NCI-H1105 treated with DMSO at 0.1 percent for 48 hours (cell line): ENCODE measurements at places on chromosomes 2 and 18.

DNA sequence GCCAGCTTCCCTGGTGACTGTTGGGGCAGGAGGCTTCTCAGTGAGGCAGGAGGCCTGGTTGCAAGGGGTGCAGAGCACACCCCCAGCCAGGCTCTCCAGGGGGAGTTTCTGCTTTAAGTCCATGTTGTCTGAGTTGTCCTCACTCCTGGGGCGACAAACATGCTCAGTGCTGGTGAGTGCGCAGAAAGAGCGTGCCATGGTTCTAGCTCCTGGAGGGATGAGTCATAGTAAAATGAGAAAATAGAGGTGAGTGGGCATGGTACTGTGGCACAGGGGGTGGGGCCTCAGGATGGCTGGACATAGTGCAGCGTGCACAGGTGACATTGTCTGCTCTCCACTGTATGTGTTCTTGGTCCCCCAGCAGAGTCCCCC, 457.2 kb upstream of the HS6ST1 start:
- DNase-seq = no peak

DNA sequence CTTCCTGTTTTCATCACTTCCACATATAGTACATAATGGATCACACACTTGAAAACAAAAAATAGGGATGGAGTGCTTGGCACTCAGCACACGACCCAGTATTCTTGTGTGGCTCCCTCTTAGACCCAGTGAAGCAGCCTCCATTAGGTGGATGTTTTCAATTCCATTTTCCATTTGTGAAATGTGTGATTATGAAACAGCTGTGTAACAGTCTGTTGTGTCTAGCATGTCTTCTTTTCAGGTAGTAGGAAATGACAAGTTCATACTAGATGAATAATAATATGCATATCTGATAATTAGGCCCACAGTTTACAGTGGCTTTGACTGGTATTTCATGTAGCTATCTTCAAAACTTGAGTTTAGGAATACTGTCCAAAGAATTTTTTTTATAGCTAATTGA, 35.5 kb downstream of the EML6 start:
- no peak for DNase-seq

DNA sequence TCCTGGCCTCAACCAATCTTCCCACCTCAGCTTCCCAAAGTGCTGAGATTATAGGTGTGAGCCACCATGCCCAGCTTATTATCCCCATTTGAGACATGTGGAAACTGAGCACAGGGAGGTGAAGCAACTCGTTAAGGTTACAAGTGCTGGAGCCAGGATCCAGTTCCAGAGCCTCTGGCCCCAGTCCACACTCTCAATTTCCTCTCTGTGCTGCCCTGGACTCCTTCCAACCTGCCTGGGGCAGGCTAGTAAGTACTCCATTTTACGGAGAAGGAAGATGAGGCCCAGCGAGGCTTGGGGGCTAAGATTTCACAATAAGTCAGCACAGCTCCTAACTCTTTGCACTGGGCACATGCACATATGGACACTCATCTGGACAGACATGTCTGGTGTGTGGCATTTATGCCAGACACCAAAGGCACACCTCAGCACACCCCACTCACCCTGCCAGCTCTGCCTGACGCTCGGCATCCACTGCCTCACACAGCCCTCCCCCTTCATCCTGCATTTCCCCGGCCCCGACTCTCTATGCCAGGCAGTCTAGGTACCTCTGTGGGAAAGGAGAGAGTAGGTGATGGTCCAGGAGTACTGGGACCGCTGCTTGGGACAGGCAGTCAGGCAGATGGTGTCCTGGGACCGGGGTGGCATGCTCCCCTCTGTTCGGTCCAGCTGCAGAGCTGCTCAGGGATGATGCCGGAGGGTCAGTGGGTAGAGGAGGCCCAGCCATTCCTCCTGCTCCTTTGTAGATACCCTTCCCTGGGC, 20.5 kb downstream of the CFAP65 start:
- no peak for DNase-seq

GRCh38 chr2:118654945-118655344, 192.5 kb downstream of the EN1 start:
- DNase-seq = no peak

DNA sequence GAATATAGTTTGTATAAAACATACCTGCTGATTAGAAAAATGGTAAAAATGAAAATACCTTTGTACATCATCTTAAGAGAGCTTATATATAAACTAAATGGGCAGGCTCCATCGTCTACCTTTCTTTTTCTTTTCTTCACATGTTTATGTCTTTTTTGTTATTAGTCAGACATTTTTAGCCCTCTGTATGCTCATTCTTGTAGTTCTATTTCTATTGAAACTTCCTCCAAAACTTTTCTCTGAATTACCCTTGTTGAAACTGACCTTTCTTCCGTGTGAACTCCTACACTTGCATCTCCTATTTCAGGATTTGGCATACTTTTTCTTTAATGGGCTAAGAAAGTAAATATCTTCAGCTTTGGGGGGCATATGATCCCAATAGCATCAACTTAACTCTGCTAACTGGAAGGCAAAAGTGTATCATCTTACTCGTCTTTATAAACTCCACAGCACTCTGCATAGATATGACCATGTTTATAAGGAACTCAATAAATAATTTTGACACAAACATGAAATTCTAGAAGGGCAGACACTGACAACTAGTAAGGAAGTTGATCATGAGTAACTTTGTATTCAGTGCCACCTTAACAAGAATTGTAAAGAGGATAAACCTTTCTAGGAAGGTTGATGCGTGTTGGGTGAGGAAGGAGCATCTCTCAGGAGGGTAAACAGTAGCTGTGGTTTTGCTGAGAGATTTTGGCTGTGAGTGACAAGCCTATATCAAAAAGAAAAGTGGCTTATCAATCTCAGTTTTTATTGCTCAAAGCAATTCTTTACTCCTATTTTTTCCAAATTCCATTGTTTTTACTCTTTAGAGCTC, 127.6 kb downstream of the PIK3C3 start:
- DNase-seq = no peak

- DNase-seq = no peak
These were observed 596.1 kb upstream of the KLHL29 start for GRCh38 chr2:22788749-22789327.

GRCh38 chr2:181680055-181680936, at the start of gene NEUROD1:
Gene NEUROD1, minus strand, starts transcription at chr2:181680517. Its CDS starts 1,657 bp downstream, at chr2:181678860.
- no peak for DNase-seq

GRCh38 chr18:57150081-57150480, 3.2 kb downstream of the BOD1L2 start:
- DNase-seq = no peak

DNA sequence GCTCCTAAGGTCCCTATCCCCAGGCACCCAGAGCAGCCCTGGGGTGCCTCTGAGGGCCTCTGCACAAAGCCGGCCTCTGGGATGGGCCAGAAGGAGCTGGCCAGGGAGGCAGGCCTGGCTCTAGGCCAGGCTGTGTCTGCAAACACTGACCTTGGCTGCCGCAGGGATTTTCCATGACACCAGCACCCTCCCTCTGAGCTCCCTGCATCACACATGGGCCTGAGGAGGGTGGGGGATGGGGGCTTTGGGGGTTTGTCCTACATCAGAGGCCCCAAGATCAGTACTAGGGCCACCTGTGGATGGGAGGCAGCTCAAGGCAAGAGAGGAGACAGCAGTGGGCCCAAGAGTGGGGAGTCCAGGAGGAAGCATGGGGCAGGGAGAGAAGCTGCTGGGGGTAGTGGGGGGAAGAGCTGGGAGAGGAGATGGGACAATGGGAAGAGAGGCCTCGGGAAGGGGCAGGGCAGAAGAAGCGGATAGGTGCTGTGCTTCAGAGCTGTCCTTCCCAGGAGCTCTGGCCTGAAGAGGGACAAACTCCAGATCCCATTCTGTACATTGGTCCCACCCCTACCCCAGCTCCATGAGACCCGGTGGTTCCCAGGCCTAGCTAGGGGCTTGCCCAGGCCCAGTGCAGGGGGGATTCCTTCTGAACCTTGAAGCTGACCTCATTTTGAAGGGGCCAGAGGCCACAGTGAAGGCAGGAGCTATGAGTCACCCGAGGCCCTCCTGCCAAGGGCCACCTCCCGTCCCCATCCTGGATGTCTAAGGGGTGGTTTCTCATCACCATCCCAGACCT, 28.0 kb downstream of the KCNK3 start:
- DNase-seq = no peak

- DNase-seq = no peak
These were observed 24.6 kb upstream of the FZD7 start for GRCh38 chr2:202009019-202009481.

DNA sequence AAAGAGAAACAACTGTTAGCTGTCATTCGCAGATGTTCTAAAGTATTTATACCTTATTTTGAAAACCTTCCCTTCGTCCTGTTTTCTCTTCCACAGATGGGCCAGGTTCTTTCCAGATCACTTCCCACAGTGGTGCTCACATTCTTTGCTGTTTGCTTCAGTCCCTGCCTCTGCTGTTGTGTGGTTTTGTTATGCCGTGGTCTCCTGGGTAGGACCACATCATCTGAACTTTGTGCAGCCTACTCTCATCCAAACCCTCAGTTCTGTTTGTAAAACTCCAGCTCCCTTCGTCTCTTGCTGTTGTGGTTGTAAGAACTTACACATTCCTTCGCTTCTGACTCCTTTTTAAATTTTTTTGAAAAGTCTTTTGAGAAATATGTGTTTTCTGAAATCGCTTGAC, 38.1 kb downstream of the ZNF236 start:
- no peak for DNase-seq

DNA sequence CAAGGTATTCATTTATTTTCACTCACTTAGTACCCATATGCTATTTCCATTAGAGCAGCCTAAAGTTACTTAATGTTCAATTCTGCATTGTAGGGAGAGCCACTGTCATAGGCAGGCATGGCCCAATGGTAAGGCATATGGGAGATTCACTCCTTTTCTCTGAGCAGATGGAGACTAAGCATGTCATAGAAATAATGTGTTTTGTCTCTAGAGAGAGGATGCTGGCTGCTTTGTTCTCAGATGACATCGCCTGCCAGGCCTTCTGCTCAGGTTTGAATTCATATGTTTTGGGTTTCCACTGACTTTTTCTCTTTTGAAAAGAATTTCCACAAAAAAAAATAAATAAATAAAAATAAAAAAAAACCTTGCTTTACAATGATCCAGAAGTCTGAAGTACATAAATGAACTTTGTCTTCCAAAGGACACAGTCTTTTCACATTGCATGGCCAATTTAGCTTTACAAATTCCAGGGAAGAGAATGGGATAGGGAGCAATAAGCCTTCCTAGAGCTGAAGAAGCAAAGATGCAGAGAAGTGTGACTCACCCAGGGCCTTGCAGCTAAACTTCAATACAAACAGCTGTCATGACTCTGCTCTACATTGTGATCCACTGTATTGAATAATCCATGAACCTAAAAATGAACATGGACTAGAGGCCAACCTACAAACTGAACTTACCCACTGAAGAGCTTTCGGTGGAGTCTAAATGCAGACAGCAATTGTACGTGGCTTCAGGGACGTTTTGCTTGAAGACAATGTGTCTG, 422.5 kb downstream of the CMPK2 start:
- no peak for DNase-seq

DNA sequence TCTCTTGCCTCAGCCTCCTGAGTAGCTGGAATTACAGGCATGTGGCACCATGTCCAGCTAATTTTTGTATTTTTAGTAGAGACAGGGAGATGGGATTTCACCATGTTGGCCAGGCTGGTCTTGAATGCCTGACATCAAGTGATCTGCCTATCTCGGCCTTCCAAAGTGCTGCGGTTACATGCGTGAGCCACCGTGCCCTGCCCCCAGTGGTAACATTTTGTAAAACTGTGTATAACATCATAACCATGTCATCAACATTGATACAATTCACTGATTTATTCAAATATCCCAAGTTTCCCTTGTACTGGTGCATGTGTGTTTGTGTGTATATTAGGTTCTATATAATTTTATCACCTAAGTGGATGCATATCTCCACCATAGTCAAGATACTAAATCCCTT, 70.0 kb downstream of the PDCL3 start:
- DNase-seq = no peak

DNA sequence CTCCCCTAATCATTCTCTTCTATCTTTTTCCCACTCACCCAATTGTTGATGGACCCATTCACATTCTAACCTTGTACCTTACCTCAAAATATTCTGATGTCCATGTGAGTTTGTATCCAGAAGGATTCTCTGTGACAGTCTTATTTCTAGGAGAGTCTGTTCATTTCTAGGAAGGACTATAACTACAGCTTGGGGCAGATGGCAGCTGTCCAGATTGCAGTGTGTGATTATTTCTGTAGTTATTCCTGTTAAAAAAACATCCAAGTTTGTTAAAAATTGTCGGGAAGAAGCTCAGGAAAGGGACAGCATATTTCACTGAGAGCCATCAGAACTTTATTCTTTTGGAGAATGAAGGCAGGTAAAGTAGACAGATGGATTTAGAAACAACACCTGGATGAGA, 142.6 kb downstream of the RAPGEF4 start:
- DNase-seq = no peak

- no peak for DNase-seq
These were observed 121.9 kb downstream of the CACNB4 start for GRCh38 chr2:151976945-151977353.

GRCh38 chr2:99644419-99644787, 154.6 kb upstream of the REV1 start:
- DNase-seq = no peak

DNA sequence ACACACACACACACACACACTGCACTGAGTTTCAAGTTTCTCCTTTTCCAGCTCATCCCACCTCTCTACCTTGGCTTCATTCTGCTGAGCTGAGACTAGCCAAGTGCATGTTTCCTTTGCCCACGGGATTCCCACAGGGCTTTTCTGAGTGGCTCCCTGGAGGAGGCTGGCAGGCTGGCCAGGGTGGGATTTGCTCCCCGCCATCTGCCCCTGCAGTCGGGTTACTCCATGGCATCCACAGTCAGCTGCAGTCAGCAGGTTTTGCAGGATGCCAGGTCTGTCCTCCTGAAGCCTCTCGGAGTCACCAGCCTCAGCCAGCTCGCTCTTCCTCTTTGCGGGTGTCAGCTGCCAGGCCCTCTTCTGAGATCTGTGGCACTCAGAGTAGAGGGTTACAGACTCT, 783.7 kb upstream of the SOX11 start:
- no peak for DNase-seq

- no peak for DNase-seq
These were observed 120.8 kb downstream of the PLCL1 start for GRCh38 chr2:197925204-197925603.

DNA sequence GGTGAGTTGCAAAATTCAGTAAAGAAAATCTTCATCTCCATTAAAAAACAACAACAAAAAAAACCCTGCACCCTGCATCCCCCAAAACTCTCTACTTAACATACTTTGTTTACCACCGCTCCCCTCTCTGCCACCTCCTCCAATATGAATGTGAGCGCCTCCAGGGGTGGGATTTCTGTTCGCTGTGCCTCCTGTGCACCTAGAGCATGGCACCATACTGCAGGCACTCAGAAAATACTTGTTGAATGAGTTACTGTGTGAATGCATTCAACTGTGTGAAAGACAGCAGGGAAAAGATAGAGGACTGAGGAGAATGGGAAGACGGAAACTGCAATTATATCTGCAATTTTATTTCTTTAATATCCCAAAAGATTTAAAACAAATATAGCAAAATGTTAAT, 4.5 kb downstream of the CEBPZ start:
- DNase-seq = no peak

- no peak for DNase-seq
These were observed 71.9 kb downstream of the SOX11 start for GRCh38 chr2:5764041-5764440.

- no peak for DNase-seq
These were observed 338.0 kb downstream of the TDRD15 start for GRCh38 chr2:21461754-21462240.

GRCh38 chr18:22800551-22800951, 132.6 kb upstream of the RBBP8 start:
- DNase-seq = no peak
